ENCODE measurements at places on chromosomes 6 and 20. TPM values are rescaled to one million over a fixed set of nuclear protein-coding genes. Genes with fewer than 3 reads are reported as not detected.

The GSTA3 gene
- not detected for total RNA-seq

- DNase-seq, result no peak
- no peaks in the 10 kb centered on the region for H3K4me1 ChIP-seq
- no peak overlapping the region for H3K4me3 ChIP-seq
- H3K27ac ChIP-seq, result no peak overlapping the region
Observed at GRCh38 chr6:17032988-17033634, 68.7 kb upstream of the STMND1 start.

DNA sequence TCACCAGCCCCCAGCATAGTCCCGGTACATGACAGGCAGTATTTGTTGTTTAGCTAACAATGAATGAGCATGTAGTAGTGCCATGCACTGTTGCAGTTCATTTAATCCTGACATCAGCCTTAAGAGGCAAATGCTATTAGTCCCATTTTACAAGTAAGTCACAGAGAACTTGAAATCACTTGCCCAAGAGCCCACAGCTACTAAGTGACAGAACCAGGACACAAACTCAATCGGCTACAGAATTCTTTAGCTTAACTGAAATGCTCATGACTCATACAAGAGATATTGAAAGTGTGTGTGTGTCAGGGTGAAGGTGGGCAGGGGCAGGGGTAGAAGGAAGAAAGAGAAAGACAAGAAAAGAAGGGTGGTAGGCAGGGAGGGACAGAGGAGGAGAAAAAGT, 52.7 kb downstream of the UNC5CL start:
- H3K27ac ChIP-seq, result no peak overlapping the region
- no peak overlapping the region for H3K4me3 ChIP-seq
- peaks cover 18% of the 10 kb centered on the region for H3K27me3 ChIP-seq
- H3K4me1 ChIP-seq, result no peaks in the 10 kb centered on the region

GRCh38 chr6:106128981-106129781, 43.0 kb downstream of the PRDM1 start:
- DNase-seq, result no peak
- no peaks in the 10 kb centered on the region for H3K36me3 ChIP-seq
- H3K27me3 ChIP-seq, result peaks cover 36% of the 10 kb centered on the region
- peaks cover 17% of the 10 kb centered on the region for H3K4me1 ChIP-seq
- no peak overlapping the region for H3K27ac ChIP-seq

All from activated naive CD8-positive, alpha-beta T cell treated with anti-CD3 and anti-CD28 coated beads for 36 hours (primary cell).